Hematopoietic multipotent progenitor cell treated with erythropoietin and hydrocortisone succinate and interleukin-3 and kit ligand, for 8 days (in vitro differentiated cells): ENCODE measurements at places on chromosomes 1 and 21.

DNA sequence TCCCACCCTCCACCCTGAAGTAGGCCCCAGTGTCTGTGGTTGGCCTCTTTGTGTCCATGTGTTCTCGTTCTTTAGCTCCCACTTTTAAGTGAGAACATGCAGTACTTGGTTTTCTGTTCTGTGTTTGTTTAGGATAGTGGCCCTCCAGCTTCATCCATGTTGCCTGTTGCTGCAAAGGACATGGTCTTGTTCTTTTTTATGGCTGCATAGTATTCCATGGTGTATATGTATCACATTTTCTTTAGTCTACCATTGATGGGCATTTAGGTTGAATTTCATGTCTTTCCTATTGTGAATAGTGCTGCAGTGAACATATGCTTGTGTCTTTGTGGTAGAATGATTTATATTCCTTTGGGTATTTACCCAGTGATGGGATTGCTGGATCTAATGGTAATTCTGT is 6.1 kb downstream of the HIPK1 start:
- no peak for DNase-seq

DNA sequence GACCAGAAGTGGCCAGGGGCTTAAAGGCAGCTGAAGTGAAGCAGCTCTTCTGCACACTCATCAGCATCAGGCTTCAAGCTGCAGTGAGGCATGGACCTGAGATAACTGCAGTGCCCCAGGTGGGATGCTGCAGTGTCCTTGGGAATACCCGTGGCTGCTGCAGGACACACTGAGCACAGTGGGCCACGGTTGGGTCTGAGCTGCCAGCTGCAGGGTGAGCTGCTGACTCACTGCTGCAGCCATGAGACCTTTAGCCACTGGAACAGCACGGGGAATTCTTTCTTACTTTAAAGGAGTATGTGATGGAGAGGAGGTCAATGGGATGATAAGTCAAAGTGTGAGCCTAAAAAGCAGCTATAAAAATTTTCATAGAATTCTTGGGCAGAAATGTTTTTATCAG is 102.1 kb downstream of the XCL2 start:
- DNase-seq = no peak

DNA sequence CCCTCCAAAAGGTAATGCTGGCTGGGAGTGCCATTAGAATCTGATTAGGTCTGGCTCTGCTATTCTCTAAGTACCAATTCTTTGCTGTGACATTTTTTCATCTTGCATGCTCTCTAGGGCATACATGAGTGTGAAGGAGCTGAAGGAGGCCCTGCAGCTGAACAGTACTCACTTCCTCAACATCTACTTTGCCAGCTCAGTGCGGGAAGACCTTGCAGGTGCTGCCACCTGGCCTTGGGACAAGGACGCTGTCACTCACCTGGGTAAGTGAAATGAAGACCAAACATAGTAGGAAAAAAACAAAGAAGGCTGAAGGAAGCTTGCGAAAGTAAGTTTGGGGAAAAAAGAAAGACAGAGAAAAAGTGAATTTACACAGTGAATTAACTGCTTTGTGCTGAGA is 207.9 kb downstream of the PAPPA2 start:
- no peak for DNase-seq

GRCh38 chr1:6459850-6460265 is 6.1 kb downstream of the TNFRSF25 start:
- no peak for DNase-seq

GRCh38 chr1:170221031-170221430 is 75.3 kb downstream of the NTMT2 start:
- no peak for DNase-seq

- DNase-seq = peak; percentile 60
Observed at GRCh38 chr1:150168960-150169601, 19.4 kb downstream of the PLEKHO1 start.

- peak; percentile 23 for DNase-seq
Observed at GRCh38 chr1:202164271-202165037, 4.1 kb upstream of the PTPN7 start.

- no peak for DNase-seq
Observed at GRCh38 chr1:154425172-154425571, 20.0 kb downstream of the IL6R start.

DNA sequence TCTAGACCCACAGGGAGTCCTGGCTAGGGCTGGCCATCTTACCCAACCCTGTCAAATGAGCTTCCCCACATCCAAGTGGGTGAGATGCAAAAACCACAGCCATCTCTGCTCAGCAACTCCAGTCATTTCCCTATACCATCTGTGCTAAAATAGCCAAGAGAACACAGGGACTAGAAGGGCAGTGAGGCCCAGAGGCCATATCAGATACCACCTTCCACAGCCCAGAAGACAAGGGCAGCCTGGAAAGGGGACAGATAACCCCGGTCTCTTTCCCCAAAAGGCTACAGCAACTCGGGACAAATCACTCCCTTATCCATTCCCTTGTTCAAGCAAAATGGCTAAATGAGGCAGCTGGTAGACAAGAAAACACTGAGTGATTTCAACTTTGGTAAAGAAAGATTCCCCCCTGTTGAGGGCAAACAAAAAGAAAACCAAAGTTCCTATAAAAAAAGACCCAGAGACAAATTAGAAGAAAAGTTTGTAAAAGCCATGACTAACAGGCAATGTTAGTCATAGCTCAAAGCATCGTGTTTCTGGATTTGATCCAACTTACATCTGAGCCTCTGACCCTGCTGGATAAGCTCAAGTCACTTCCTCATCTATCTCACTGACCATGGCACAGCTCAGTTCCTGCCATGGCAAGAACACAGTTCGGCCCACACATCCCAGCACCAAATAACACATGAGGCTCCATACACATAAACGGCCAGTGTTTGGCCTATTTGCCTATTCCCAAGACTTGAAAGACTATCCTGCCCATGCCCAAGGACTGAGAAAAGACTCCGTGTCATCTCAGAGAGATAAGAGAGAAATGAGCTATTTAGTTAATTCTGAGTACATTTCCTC is 3.1 kb downstream of the LAMB3 start:
- peak; percentile 86 for DNase-seq
